CD4-positive, alpha-beta T cell treated with Interleukin-10 for 1 hour (primary cell): ENCODE measurements at places on chromosomes 1 and 21.
A peak's percentile ranks its signal among the peaks of the same experiment; 100 is the strongest.

DNA sequence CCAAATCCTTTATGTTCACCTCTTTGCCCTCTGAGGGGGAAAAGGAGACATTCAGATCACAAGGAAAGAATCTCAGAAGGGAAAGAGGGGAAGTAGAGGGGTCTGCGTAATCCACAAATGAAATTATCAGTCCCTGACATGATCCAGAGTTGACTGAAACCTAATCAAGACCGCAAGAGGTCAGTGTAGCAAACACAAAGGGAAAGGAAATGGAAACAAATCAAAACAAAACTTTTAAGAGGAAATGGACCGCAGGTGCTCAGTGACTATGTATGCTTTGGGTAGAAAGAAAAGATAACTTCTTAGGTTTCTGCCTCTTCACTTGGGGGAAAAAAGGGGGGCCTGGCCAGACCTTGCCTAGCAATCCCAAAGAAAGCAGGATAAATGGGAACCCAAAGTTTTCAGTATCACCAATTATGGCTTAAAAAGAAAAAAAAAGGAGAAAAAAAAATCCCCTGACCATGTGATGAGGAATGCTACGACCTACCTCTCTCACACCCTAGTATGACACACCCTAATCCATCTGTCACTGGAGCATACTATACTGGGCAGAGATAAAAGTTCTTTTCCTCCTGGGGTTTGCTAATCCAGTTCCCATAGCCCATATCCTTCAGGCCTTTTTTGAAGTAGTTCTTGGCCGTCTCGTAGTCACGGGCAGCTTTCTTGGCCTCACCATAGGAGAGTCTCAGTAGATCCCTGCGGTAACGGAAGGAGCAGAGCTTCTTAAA lies 16.9 kb downstream of the CHRNB2 start:
- no peak for DNase-seq

DNA sequence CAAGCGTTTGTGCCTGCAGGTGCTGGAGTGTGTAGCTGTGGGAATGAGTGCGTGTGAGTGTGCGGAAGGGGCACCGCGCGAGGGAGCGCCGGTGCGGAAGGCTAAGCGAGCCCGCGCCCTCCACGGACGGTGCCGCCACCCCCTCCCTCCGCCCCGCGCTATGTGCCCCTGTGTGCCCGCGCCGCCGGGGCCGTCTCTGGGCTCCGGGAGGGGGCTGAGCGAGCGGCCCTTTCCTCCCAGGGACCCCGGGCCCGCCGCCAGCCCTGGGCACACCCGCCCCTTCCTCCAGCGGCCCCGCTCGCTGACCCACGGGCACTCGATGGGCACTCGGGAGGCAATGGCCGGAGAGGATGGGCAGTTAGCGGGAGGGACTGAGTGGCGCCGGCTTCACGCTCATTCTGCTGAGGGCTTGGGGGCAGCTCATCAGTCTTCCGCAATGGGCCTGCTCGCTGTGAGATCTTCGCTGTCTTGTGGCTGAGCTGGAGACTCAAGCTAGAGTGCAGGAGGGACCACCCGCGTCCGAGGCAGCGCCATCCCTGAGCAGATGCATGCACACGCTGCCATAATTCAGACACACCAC lies 8.6 kb upstream of the ADGRB2 start:
- DNase-seq = no peak

- DNase-seq = no peak
Measured at GRCh38 chr1:171355727-171356126, 41.7 kb downstream of the FMO4 start.

DNA sequence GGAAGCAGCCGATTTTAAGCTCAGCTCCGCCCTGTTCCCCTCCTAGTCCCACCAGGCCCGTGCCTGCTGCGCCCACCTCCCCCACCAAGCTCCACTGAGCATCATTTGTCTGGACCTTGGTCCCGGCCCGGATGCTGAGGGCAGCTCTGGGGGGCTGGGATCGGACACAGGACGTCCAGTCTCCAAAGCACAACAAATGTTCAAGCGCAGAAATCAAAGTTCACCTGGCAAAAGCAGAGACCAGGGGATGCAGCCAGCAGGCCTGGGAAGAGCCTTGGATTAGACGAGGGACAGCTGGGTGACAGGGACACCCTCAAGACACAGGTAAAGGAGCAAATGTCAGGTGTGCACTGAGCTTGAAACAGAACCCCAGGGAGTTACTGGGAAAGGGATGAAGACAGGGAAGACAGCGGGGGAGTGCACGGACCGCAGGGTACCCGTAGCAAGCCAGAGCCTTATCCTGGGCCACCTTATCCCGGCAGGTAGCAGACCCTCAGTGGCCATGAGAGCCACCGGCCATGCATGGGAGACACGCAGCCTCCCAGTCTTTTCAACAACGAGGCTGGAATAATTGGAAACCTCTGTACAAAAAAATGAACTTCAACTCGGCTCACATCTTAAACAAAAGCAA lies 22.2 kb upstream of the TMEM52 start:
- DNase-seq = no peak

GRCh38 chr1:22949822-22950331 lies 22.8 kb downstream of the LACTBL1 start:
- DNase-seq = no peak

DNA sequence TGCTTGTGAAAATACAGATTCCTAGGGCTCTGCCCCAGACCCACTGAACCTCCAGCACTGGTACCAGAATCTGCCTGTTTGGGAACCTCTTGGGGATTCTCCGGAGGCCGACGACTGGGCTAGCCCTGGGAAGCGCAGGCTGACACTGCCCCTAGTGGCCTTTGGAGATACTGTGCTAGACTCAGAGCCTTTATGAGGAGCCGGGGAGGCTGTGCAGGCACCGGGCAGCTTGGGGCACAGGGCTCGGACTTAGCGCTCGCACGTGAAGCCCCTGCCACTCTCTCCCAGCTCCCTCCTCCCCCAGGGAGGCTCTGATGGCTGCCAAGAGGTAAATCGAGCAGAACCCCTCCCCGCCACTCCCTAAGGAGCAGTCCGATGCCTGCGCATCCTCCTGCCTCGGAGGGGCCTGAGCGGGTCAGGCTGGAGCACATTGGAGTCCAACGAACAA lies 144.6 kb upstream of the TNR start:
- DNase-seq = peak; percentile 1

DNA sequence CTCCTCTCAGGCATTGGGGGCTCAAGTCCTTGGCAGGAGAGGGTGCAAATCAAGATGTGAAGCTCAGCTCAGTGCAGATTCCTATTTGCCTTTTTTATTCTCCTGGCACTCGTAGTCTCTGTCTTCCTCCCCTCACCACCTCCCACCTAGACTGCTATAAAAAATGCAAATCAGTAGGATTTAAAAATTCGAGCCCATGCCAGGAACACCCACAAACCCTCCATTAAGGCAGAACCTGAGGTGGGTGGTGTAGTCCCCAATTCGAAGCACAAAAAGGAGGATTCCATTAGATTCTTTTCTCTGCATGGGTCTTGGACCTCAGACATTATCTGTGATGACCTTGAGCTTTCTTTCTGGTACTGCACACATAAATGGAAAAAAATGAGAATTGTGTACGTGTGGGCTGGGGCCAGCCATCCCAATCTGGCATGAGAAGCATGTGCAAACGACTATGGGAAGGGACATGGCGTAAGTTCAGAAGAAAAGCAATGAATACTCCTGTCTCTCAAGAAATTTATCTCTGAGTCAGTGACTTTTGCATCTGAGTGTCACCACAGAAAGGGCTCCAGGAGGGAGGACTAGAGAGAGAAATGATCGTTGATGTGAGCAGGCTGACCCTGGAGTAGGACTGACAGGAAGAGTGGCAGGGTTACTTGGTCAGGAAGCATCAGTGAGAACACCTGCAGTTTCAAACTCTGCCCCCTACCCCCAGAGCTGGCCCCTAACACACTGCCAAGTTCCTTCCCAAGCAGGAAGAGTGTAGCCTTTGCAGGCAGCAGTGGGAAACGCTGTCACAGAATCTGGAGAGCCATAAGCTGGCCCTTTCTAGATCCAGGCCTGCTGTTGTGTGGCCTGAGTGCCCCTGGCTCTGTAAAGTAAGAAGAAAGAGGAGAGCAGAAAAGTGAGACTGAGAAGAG lies 1.7 kb downstream of the INKA2 start:
- no peak for DNase-seq

- DNase-seq = no peak
Measured at GRCh38 chr1:150269451-150269850, 635 bp upstream of the APH1A start.

DNA sequence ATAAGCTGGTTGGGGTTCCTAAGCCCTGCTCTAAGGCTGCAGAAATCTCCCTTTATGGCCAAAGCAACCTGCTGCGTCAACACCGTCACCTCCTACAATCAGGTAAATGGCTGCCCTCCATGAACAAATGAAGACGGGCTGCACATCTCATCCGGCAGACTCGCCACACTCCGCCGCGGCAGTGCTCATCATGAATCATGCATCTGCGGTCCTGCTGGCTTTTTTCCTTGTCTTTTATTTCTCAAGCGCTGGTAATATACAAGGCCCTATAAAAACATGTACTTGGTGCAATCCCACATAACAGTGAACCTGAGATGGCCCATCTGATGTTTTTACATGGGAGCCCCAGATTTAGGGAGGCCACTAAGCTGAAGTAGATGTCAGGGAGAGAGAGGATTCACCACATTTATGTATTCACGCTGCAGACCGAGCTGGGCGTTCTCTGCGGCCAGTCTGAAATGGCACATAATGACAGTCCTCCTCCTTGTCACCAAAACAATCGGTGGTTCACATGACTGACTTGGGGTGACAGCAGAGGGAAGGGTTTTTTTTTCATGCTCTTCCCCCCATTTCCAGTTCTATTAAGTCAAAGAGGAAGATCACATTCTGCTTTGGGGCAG lies 91.6 kb downstream of the KAZN start:
- no peak for DNase-seq

DNA sequence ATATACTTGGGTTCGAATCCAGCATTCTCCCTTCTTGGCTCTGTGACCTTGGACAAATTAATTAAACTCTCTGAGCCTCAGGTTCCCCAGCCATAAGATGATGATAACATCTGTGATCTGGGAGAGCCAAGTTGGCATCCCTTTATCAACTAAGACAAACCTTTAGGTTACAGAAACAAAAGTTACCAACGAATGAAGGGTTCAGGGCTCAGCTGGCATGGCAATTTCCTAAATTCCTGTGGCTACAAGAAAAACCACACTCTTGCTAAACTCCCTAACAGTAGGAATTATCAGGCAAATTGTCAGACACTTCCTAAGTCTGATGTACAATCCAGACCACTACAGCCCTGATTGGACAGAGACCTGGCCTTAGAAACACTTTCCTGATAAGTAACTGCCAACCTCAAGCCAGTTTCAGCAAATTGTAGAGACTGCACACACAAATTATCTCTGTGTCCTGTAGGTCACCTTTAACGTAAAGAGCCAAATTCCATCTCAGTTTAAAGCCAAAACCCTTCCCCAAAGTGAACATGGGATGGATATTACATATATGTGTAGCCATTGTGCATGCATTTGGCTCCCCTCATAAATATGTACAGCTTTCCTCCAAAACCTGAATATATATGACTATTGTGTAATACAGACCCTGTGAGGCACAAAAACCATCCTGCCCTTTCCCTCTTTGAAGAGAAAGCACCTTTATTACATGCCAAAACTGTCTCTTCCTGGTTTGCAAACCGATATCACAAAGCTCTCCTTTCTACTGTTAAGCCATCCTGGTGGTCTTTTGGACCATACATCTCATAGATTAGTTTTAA lies 39.5 kb upstream of the EDARADD start:
- DNase-seq = no peak

DNA sequence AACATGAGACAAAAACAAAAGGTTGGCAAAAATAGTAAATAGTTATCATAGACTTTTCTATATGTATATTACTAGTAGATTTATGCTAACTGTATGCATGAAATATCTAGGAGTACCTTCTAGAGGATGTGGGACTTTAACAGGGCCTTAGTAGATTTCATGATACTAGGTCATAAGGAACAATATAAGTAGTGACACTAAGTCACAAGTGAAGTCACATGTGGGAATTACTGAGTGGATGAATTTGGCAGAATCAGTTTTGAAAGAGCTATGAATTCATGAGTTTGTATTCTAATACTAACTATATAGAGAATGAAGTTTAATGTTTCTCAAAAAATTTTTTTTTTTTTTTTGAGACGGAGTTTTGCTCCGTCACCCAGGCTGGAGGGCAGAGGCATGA lies 53.1 kb upstream of the GPR25 start:
- no peak for DNase-seq

- DNase-seq = no peak
Measured at GRCh38 chr1:97893844-97894243, 27.0 kb downstream of the DPYD start.

DNA sequence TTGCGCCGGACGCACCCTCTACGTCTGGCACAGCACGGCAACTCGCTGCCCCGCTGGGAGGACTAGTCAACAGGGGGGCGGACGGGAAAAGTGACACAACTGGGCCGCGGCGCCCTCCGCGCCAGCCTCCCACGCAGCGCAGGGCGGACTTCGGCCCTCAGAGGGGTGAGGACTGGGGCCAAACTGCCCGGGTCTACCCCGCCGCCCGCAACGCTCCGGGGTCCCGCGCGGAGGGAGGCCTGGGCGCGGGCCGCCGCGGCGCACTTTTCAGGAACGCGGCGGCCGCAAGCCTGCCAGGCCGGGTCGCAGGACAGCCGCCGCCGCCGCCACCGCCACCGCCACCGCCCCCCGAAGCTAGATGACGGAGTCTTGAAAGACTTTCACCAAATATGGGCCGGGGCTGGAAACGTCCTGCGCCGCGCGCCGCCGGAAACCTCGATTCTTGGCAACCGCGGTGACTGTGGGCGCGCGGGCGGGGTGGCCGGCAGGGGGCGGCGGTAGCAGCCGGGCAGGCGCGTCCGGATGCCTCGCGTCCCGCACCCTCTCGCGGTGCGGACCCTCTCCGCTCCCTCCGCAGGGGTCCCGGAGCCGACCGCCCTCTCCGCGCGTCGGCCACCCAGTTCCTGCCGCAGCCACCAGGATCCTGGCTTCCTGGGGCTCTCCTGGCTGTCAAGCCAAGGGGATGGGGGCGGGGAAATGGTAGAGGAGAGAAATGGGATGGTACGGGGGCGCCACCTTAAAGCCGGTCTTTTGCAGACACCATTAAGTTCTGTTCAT lies 3.7 kb upstream of the CCN1 start:
- no peak for DNase-seq

DNA sequence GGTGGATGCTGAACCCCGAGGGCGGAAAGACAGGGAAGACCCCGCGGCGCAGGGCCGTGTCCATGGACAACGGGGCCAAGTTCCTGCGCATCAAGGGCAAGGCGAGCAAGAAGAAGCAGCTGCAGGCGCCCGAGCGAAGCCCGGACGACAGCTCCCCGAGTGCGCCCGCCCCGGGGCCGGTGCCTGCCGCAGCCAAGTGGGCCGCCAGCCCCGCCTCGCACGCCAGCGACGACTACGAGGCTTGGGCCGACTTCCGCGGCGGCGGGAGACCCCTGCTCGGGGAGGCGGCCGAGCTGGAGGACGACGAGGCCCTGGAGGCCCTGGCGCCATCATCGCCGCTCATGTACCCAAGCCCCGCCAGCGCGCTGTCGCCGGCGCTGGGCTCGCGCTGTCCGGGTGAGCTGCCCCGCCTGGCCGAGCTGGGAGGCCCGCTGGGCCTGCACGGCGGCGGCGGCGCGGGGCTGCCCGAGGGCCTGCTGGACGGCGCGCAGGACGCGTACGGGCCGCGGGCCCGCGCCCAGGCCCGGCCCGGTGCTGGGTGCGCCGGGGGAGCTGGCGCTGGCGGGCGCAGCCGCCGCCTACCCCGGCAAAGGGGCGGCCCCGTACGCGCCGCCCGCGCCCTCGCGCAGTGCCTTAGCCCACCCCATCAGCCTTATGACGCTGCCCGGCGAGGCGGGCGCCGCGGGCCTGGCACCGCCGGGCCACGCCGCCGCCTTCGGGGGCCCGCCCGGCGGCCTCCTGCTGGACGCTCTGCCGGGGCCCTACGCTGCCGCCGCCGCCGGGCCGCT lies 20.7 kb downstream of the FOXO6 start:
- DNase-seq = peak; percentile 38

GRCh38 chr1:221522529-221522940 lies 219.4 kb downstream of the DUSP10 start:
- no peak for DNase-seq
